Fibroblast of the conjunctiva (primary cell): ENCODE measurements at places on chromosomes 6 and 20.

GRCh38 chr6:85459224-85459901, 9.5 kb downstream of the NT5E start:
- DNase-seq, result peak; percentile 67

DNA sequence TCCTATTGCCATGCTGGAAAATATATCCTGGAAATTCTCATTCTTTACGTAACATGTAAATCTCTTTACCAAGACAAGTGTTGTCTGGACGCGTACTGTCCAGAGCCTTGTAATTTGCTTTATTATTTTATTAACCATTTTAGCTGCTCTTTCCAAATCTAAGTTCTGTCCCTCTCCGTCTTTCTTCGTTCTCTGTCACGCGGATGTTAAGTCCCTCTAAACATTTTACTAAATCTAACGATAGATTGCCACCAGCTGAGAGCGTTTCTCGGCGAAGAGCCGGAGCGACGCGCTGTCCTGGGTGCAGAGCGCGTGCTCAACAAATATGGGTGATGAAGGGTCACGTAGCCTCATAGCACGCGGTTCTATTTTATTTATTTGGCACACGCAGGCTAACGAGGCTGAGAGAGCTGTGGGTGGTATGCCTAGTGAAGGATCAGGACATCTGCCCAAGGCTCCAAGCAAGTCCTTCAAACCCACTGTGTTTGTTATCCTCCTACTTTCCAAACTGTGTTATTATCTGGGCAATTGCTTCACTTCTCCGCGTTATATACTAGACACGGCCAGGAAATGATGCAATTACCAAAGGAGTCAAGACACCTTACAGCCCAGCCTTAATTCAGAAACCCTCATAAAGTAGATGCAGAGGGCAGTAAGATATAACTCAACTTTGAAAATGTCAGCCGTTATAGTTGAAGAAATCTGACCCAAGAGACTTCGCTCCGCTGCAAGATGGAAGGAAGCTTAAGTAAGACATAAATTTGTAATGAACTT, 10.0 kb upstream of the NCOA7 start:
- DNase-seq, result peak; percentile 91

- no peak for DNase-seq
Observed at GRCh38 chr6:157981395-157982101, at the start of gene SYNJ2. Gene SYNJ2, plus strand, starts transcription at chr6:157981863. Its CDS starts 99 bp downstream, at chr6:157981962.

GRCh38 chr6:44470115-44470464, 82.6 kb downstream of the CDC5L start:
- no peak for DNase-seq
